ENCODE measurements at places on chromosomes 6 and 20. TPM values are rescaled to one million over a fixed set of nuclear protein-coding genes. Genes with fewer than 3 reads are reported as not detected.

Gene CBFA2T2
- 28.1 TPM for total RNA-seq

Gene RAB44
- not detected for total RNA-seq

- DNase-seq: peak; percentile 90
These were observed 9.3 kb downstream of the MOG start for GRCh38 chr6:29665942-29666825.

DNA sequence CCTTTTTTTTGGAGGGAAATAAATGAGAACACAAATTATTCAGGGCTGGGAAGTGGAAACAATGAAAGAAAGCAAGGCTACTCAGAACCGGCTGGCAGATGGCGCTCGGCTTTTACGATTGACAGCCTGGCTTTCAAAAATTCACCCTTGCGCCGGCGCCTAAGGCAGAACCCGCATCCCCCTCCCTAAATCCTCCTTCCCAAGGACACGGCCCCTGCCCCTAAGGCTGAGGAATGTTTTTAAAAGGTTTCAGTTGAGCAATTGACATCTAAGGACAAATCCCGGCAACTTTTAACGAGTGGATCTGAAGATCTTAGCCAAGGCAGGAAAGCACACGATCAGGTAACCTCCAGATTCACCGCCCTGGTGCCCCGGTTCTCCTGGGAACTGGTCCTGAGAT is 16.3 kb downstream of the GNAS start:
- DNase-seq: no peak

Gene RBM39
- 299 TPM for total RNA-seq

DNA sequence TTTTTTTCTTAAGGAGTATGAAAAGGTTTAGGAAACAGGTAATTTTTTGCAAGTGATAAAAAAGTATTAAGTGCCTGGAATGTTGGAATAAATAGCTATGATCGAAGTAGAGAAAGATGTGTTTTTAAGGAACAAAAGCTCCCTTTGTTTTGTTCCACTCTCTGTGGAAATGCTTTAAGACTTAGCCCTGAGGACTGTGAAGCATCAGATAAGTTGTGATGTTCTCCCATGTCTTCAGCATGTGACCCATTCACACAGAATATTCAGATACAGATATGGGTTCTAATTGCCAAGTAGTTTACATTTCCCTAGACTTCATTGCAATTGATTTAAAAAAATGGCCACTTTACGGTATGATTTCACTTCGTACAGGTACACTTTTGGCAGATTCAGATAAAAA is 80.6 kb downstream of the KCNQ5 start:
- no peak for DNase-seq

- no peak for DNase-seq
These were observed 207.6 kb downstream of the ANKRD60 start for GRCh38 chr20:58020656-58021454.

GRCh38 chr6:3383525-3383924 is 73.3 kb downstream of the SLC22A23 start:
- DNase-seq: peak; percentile 44

GRCh38 chr20:4811661-4812181 is 90.0 kb downstream of the PRND start:
- DNase-seq: no peak

GRCh38 chr20:62793757-62794006 is 2.6 kb upstream of the MRGBP start:
- no peak for DNase-seq

DNA sequence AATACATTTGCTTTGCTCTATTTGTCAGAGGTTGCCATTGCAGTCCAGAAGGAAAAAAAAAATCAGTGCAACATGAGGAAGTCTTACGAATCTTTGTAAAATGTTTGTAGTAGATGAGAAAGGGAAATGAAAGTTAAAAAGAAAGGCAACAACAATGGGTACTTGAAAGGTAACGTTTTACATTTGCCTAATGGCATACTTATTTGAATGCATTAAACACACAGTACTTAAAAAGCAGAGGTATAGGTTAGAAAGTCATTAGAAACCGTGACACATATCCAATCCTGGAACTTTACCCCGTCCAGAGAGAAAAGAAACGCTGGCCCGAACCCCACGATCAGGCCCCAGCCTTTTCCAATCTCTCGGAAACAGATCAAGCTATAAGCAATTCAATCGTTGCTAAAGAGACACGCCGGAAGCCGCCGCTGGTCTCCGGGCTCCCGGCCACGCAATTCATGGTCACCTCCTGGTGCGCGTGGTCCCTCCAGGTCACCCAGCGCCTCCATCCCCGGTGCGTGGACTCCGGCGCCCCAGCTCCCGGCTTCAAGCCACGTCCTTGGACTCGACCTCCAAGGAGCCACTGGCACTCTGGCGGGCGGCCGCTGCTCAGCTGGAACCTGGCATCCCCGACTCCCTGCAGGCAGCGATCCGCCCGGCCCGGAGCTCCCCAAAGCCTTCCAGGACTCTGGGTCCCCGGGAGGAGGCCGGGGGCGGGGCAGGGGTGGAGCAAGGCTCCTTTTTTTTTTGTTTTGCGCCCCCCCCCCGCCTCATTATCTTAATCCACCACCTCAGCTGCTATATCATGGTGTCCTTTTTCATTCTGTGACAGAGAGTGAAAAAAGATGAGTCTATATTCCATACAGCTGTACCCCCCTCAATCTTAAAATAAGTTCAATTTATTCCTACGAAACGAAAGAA is at the start of gene SLC18B1:
TSS of gene SLC18B1 (minus strand) at position 687 of the 918 bp plus-strand sequence. CDS start at position 506, 181 bp downstream.
- peak; percentile 69 for DNase-seq

- peak; percentile 34 for DNase-seq
These were observed 2.6 kb downstream of the FASTKD5 start for GRCh38 chr20:3156811-3157619.

- no peak for DNase-seq
These were observed 71.5 kb downstream of the DLGAP4 start for GRCh38 chr20:36377348-36378326.

DNA sequence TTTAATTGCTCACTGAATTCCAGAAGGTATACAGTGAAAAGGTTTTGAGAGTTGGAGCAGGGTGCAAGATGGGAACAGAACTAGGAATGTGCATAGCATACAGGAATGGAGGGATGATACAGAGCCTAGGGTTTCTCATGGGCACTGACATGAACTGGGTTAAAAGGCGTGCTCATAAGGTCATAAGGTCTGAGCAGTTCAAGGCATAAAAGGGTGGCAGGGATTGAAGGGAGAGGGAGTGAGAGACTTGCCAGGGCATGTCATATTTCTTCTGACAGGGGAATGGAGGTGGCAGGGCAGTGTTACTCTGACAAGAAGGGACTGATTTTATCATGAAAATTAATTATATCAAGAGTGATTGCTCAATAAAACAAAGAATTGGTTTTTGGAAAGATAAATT is 4.7 kb downstream of the MLIP start:
- no peak for DNase-seq

DNA sequence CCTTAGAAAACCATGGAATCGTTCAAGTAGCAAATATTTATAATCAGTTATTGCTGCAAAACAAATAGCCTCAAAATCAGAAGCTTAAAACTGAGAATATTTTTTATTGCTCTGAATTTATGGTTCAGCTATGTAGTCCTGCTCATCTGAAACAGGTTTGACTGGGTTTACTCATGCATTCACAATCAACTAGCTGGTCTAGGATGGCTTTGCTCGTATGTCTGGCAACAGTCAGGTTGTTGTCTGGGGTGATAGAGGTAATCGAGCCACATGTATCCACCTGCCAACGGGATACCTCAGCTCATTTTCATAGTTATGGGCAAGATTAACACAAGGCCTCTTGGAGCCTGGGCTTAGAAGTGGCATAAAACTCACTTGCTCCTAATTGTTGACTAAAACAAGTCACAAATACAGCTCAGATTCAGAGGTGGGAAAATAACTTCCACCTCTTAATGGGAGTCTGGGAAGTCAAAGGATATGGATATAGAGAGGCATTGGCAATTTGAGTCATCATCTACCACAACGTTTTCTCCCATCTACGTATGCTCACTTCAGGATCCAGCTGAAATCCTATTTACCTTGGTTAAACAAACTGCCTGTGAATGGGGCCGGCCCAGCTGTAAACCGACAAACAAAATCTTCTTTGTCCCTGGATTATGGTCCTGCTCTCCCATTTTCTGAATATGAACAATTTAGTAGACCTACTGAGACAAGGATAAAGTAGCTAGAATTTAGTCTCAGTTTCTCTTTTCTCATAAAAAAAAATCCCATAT is 54.5 kb upstream of the TENT5A start:
- no peak for DNase-seq

Gene C6orf141
- total RNA-seq: 0.54 TPM

Gene HNF4A
- 0.09 TPM for total RNA-seq

DNA sequence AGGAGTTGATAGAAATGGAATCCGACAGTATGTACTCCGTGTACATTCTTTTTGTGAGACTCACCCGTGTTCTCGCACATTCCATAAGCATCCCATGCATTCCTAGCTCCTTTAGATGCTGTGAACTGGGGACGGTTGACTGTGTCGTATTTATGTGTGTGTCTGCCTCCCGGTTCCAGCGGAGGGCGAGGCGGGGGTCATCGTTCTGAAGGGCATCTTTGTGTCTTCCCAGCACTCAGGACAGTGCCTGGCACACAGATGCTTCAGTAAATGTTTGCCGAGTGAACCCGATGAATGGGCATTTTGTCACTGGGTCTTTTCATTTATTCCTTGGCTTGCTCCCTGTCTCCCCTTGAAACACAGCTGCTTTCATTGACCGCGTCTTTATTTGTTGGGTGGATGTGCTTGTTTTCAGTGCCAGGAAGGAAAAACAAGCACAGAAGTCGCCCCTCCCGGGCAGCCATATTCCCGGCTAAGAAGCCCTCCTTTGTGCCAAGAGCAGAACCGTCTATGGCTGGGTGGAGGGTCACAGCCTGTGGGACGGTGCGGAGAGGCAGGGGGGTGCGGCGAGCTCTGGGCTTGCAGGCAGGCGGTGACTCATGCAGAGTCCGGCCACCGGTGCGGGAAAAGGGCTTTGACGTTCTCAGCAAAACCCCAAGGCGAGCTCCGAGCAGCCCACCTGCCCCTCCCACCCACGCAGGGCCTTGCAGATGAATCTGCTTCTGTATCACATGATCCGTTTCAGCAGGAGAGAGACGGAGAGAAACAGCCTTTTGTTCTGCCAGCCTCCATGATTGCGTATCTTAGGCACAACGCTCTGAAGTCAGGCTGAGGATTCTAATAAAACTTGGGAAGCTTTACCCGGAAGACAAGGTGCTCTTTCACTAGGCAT is 11.2 kb upstream of the PSMG4 start:
- DNase-seq: peak; percentile 83

- DNase-seq: no peak
These were observed 248.7 kb downstream of the C6orf118 start for GRCh38 chr6:165060720-165061119.

DNA sequence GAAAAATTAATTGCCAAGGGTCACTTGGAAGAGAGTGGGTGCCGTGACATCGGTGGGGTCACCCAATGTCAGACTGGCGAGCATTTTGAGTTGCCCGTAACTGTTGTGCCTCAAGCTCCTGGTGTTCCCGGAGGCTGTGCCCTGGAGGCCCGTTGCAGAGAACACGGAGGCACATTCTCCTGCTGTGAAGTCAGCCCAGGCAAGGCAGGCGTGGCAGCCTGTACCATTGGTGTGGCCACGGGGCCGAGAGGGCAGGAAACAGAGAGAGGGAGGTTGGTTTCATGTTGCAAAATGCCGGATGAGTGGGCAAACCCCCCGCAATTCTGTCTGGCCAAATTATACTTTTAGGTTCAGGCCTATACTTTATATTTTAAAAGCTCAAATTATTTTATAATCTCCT is 81.2 kb downstream of the THBS2 start:
- DNase-seq: no peak

Gene TRAPPC3L
- not detected for total RNA-seq

Gene KCNS1
- total RNA-seq: not detected

Gene CST2
- total RNA-seq: not detected

DNA sequence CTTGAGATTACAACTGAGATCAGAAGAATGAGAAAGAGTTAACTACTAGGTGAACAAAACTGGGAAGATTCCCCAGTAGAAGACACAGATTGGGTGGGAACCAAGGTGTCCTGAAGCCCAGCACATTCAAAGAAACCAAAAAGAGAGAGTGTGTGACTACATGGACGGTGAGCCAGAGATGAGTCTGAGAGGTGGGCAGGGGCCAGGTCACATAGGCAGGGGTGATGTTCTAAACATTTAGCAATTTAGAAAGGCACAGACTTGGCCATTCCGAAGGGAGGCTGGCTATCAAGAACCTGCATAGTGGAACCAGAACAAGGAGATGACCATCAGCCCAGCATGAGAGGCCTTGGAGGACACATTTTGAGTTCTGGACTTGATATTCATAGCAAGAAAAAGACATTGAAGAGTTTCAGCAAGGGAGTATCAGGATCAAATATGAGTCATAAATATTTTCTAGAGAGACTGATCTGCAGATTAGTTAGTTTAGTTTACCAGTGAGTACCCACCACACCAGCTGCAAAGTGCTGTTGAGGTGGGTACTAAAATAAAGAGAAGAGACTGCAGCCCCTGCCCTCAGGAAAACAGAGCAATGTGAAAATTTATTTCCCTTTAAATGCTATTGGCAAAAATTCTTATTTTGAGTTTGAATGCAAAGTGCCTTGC is 340.5 kb upstream of the PRDM1 start:
- DNase-seq: no peak

- no peak for DNase-seq
These were observed 24.7 kb upstream of the HINT3 start for GRCh38 chr6:125931733-125932450.

DNA sequence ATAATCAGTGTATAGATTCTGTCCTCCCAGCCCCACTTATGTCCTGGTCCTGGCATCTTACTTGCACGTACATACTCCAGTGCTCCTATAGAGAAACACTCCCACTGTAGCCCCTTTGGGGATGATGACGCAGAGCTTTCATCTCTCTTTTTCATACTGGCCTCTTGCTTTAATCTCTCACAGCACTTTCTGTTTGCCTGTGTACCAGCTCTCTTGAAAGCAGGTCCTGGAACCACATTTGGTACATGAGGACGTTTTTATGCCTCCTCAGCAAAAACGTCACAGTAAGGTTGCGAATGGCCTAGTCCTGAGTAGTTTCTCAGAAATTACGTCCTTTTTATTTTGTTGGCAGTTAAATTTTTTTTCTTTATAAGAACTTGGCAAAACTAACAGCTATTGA is 10.8 kb downstream of the L3MBTL3 start:
- no peak for DNase-seq

DNA sequence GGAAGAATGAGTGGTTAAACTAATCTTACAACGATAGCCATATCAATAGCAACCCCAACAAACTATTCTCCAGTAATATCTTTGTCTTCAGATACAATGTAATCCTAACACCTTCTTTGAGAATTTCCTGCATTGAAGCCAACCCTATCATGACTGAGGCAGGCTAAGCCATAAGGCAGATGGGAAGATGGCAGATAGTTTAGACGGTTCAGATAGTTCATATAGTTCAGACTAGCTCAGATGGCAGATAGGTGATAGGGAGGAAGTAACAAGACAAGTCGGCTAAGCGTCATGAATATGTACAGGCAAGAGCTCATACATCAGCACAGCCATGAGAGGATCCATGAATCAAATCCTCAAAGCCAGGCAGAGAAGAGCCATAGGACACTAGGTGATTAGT is 39.1 kb upstream of the BEND6 start:
- DNase-seq: no peak

- peak; percentile 72 for DNase-seq
These were observed 461.3 kb downstream of the KIF16B start for GRCh38 chr20:16111852-16112412.

Measured in cardiac muscle cell (in vitro differentiated cells and primary cell).